ENCODE measurements at places on chromosomes 3 and 15.

DNA sequence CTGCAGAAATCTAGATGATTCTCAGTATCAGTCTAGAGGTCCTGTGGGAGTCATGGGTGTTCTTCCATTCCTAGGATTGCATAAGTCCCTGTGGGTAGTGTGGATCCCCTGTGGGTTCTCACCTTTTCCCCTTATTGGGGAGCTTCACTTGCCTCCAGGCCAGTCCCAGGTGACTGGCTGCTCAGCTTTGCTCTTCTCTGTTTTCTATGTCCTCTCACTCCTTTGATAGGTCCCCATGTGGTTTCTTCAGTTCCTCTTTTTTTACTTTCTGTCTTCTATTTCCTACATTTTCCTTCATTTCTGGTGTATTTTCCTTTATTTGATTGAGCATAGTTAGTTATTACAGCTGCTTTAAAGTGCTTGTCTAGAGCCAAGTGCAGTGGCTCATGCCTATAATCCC lies 10.9 kb downstream of the TEX55 start:
- DNase-seq: no peak

- no peak for DNase-seq
Observed at GRCh38 chr3:138945709-138946662, 951 bp downstream of the FOXL2 start.

DNA sequence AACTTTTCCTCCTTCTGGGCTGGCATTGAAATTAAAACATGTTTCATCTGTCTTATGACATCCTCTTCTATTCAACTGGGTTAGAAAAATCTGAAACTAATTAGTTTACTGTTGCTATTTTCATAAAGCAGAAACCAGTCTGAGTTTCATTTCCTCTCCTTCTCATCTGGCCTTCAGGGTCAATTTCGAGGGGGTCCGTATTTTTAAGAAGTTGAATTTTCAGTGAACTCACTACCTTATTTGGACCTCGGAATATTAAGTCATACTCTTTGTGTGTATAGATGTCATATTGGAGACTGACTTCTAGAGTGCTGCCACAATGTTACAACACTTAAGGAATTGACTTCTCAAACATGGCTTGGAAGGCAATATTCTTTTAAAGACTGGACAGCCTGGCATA lies 485.9 kb downstream of the SQOR start:
- no peak for DNase-seq

- no peak for DNase-seq
Observed at GRCh38 chr15:94844198-94844537, 612.8 kb downstream of the MCTP2 start.

- no peak for DNase-seq
Observed at GRCh38 chr15:80988148-80988796, 1.3 kb downstream of the MESD start.

GRCh38 chr15:90782442-90782841 lies 65.3 kb downstream of the BLM start:
- no peak for DNase-seq

DNA sequence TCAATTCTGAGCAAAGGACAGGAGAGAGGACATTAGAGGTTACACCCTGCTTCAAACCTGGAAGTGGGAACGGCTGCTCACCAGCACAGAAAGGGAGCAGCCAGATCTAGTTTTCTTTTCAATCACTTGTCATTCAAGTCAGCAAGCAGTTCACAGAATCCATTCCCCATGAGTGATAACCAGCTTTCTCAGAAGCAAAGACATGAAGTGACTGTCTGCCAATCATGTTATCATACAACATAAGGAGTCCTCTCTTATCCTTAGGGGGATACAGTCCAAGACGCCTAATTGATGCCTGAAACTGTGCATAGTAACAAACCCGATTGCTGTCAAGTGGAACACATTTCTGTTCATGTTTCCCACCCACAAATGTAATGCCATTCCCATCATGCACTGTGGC lies 54.7 kb downstream of the FAM98B start:
- no peak for DNase-seq

DNA sequence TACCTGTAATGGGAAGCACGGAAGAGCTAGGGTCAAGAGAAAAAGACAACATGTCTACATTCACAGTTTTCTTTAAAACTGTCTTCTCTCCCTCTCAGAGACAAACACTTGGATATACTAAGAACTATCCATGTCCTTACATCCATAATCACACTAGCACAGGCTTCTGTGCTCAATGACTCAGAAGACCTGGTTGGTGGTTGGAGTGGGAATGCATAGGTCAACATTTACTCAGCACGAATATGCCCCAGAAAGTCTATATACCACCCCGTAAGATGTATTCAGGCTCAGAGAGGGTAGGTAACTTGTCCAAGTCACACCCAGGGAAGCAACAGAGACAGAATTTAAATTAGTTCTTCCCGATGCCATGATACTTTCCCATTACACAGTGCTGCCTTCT lies 891.1 kb downstream of the TUSC7 start:
- DNase-seq: no peak

DNA sequence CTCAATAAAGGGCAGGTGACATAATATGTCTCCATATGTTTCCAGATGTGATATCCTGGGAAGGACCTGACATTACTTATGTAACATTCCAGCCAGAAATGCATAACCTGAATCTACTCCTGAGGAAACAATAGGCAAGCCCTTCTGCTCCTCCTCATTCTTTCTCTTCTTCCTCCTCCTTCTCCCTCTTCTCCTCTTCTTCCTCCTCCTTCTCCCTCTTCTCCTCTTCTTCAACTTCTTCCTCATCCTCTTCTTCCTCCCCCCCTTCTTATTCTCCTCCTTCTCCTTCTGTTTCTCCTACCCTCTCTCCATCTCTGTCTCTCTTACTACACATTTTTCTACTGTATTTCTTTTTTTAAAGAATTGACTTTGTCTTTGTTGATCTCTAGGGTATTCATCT lies 43.5 kb upstream of the ITGA11 start:
- no peak for DNase-seq

DNA sequence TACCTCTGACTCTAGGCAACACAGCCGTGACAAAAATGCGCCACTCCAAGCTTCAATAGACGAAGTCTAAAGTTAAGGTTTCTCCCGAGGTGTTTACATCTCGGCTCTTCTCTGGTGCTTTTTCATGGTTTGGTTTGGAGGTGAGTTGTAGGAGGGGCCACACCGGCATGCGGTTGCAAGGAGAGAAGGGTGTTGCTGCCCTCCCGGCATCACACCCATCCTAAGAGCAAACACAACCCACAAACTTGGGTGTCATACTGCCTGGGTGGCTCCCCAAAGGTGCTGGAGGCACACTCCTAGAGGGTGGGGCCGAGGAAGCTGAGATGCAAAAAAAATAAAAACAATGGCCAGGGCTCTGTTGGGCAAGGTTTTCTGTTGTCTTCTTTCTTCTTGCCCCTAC lies 225.2 kb upstream of the ICE2 start:
- DNase-seq: no peak

DNA sequence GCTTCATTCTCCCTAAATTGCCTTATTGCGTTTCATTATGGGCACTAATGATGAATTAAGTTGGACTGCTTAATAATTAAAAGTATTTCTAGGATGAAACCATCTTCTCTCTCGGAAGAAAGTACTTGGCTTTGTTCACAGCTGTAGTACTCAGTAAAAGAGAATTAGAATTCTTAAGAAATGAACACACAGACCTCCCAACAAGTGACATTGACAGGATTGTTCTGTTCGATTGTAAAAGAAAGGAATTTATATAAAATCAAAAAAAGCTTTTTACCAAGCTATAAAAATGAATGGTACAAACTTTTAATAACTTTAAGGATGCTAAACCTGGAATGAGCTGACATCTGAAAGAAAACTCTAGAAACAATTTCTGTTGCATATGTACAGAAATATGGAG lies 416.4 kb upstream of the THRB start:
- no peak for DNase-seq

DNA sequence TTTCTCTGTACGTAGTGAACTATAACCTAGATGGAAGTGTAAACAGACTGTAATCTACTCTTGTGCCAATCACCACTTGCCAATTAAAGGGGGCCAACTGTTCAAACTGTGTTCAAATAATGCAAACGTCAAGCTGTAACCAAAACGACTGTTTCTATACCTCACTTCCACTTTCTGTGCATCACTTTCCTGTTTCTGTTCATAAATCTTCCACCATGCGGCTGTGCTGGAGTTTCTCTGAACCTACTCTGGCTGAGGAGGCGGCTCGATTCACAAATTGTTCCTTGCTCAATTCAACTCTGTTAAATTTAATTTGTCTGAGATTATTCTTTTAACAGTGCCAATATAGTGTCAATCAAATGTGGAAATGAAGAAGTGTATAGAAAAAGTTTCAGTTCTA lies 206.7 kb upstream of the TBC1D5 start:
- no peak for DNase-seq

GRCh38 chr3:193301433-193301832 lies 60.4 kb downstream of the PLAAT1 start:
- DNase-seq: no peak

DNA sequence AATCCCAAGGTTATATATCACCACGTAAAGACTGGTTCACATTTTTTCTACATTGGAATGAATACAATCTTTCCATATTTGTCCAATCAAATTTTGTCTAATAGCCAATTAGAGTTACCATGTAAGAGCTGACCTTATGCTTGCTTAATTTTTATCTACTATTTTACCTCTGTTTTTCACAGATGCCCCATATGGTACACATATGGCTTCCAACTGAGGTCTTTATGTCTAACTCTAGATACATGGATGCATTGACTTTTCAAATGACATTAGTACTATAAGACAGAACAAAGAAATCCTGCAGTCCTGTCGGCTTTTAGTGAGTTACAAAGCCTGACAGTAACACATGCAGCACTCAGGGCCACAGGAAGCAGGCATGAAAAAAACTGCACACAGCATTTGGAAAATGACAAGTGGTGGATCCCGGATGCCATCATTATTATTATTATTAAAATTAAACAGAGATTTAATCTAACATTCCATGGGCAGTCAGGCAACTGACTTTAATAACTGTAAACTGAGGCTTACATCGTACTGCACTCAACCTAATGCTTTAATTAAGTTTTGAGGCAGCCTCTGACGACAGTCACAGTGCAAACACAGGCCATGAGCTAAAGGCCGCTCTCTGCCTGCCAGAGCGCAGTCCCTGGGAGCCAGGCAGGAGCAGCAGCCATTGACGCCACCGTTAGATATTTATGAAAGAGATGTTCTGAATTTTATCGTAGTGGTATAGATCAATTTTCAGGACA lies 113.9 kb upstream of the TMCO5A start:
- no peak for DNase-seq

DNA sequence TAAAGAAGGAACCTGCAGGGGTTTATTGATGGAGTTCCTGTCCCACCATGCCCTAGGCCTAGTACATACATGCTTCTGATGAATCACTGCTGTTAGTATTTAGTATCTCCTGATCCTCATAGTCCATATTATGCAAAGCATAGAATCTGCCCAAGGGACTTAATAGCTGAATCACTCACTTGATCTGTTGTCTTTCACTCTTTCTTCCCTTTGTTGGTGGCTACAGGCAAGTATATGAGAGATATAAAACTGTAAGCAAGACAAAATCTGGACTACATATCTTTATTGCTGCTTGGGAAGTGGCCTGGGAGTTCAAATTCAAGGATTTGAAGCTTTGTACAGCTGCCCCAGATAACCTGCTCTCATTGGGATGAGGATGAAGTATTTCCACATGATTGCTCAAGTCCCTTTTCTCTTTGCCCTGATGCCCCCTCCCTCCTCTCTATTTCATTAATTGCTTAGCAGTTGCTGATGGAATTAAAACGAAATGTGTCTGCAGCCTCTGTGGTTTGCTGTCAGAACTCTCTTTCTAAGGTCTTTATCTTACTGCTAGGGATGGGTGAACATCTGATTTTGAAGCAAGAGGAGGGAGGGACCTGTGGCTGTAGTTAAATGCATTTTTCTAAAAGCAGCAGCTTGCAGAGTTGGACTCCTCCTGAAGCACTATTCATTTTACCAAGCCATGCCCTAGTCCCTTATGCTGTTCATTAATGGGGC lies 114.1 kb downstream of the ZNF609 start:
- DNase-seq: peak; percentile 24

- DNase-seq: no peak
Observed at GRCh38 chr15:69434238-69434637, 18.4 kb upstream of the RPLP1 start.

DNA sequence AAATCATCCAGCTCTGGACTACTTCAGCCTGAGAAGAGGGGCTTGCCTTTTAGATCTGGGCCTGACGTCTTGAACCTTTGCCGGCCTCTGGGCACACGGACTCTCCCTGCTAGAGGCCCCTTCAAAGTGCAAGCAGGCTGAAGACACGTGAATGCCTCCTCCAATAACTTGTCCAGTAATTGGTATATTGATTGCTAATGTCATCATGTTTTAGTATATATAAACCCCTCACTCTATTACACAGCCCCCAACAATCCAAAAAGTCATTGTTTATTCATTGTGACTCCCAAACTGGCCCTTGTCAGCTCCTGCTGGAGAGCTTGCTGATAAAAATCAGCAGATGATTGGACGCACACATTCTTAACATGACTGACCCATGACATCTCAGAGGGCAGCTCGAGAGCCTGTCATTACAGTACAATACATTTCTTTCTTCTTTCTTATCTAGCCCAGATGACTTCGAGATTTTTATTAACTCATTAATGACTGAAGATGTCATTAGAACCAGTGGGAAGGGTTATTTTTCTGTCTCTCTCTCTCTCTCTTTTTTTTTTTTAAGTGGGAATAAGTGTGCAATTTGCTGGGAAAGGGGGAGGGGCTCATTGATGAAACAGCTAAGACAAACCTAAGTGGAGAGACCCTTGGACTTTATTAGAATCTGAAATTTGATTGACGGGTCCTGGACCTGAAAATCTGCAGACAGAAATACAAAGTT lies 65.5 kb upstream of the NR2F2 start:
- no peak for DNase-seq

DNA sequence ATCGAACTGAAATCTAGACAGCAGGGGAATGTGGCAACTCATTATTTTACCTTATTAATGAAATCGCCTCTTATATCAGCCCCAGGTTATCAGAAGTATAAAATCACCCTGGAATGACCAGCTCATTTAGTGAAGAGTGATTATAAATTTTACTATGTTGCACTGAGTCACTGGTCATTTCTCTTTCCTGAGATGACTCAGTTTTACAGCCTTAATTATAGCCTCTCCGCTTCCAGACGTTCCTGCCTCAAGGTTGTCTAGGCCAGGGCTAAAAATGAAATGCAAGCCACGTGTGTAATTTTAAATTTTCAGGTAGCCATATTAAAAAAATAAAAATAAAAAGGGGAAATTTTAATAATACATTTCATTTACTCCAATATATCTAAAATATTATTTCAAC lies 33.3 kb downstream of the DET1 start:
- DNase-seq: no peak

GRCh38 chr3:47006145-47006651 lies 26.7 kb downstream of the NBEAL2 start:
- DNase-seq: no peak

DNA sequence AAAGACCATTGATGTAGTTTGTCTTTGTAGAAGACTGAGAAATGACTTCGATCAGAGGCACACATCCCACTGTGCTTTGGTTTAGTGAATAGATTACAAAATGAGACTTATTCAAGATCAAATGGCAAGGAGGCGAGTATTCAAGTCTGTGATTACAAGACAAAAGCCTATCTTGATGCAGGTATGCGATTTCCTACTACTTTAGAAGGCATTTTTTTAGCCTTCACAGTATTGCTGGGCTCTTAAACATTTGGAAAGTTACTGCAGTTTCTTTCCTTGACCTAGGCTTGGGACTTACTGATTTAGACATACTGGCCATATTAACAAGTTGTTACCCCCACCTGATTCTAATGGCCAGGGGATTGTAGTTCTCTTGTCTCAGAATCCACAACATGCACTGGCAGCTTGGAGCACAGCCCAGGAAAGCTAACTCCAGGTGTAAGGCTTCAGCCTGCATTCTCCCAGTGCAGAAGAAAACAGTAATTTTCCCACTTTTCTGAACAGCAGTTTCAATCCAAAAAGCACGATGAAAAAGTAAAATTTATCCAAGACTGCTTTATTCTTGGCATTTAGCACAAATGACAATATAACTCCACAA lies 311.6 kb downstream of the EPHA6 start:
- no peak for DNase-seq

Data from fibroblast of skin of left biceps (primary cell).